CD4-positive, alpha-beta T cell treated with Interleukin-17A for 1 hour (primary cell): ENCODE measurements at places on chromosomes 12 and 14.

DNA sequence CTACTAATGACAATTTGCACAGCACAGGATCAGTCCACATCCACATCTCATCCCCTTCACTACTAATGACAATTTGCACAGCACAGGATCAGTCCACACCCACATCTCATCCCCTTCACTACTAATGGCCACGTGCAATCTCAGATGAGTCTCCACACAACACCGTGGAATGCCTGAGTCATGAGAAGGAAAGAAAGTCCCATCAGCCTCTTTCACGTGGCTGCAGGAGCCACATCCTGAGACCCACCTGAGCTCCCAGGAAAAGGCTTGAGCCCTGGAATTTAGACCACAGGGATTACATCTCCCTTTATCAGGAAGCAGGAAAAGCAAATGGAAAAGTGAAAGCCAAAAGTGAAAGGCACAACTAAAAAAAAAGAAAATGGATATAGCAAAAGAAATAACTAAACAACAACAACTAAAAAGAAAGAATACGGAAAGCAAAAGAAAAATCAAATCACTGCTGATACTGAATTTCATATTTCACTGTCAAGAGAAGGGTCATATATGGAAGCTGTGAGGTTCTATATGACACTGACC, 1300.5 kb downstream of the TMEM121 start:
- DNase-seq = no peak

DNA sequence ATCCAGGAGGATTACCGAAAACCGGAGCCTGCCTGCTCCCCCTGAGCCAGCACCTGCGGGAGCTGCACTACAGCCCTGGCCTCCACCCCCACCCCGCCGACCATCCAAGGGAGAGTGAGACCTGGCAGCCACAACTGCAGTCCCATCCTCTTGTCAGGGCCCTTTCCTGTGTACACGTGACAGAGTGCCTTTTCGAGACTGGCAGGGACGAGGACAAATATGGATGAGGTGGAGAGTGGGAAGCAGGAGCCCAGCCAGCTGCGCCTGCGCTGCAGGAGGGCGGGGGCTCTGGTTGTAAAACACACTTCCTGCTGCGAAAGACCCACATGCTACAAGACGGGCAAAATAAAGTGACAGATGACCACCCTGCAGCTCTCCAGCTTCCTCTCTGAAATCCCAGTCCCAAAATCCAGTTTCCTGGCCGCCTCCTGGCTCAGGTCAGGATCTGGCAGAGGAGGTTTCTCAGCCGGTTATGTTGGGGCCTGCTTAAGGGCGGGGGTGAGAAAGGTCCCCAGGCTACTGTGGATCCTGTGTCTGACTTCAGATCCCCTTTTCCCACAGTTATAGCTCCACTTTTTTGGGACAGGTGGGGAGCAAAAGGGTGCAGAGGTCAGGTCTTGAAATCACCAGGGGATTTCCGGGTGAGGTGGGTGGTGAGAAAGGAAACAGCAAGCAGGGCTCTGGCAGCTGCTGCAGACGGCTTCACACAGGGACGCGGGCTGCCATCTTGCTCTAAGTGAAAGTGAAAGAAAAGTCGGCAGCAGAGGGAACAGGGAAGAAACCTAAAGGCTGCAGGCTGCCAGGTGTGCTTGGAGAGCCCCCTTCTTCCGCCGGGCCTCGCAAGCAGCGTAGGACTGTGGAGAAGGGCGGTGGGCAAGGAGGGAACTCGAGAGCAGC, at the start of gene TAPBPL:
TSS of gene TAPBPL (plus strand) at position 695 of the 897 bp plus-strand sequence. CDS start 207 bp downstream, outside the sequence.
- DNase-seq = peak; percentile 91

GRCh38 chr12:78229591-78230101, 399.0 kb downstream of the NAV3 start:
- DNase-seq = peak; percentile 7

DNA sequence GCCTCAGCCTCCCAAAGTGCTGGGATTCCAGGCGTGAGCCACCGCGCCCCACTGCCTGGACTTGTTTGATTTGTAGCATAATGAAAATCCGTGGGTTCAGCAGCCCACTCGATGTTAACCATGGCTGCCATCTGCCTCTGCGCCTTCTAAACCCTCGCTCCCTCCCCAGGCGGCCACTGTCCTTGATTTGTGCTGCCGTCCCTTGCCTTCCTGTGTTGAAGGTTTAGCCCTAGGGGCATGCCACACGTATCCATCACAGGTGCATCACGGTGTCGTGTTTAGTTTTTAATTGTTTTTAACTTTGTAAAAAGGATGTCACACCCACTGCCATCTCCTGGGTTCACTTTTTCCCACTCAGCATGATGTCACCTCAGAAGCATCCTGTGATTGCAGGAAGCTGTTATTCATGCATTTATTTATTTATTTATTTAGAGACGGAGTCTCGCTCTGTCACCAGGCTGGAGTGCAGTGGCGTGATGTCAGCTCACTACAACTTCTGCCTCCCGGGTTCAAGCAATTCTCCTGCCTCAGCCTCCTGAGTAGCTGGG, 24.5 kb upstream of the ULK1 start:
- DNase-seq = no peak

DNA sequence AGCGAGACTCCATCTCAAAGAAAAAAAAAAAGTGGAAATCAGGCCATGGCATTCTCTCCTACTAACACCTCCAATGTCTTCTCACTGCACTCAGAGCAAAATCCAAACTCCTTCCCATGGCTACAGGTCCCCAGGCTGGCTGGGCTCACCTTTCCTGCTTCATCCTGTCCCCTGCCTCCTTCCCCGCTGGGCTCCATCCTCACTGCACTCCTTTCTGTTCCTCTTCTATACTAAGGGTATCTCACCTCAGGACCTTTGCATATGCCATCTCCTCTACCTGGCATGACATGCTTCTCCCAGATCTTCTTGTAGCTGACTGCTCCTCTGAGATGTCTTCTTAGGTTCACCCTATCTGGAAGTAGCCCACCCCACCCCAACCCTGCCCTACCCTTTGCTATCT, 111.1 kb downstream of the DPF3 start:
- no peak for DNase-seq

DNA sequence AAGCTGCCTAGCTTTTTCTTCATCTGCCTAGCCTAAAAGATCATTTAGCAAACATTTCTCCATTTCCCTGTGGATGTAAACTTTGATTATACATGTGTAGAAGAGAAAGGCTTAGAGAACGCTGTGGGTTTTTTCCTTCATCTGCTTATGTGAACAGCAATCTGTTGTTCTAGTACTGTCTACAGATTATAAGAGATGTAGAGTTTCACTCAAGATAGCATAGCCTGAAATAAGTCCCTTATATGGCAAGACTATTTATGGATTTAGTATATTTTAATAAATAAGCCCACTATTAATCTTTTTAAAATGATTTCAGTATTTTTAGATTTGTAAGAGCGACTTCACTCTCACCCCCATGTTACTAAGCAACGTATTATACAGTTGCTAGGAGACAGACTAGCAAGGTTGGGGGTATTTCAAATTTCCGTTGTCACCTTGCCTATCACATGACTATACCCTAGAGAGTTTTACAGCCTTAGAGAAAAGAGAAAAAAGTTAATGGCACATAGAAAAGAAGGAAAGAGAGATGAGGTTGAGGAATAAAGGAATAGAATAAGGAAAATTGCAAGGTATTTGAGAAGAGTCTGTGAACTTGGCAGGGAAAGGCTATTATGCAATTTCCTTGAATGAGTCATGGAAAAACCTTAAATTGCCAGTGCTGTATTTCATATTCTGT, 12.2 kb upstream of the TUBA1A start:
- peak; percentile 68 for DNase-seq

DNA sequence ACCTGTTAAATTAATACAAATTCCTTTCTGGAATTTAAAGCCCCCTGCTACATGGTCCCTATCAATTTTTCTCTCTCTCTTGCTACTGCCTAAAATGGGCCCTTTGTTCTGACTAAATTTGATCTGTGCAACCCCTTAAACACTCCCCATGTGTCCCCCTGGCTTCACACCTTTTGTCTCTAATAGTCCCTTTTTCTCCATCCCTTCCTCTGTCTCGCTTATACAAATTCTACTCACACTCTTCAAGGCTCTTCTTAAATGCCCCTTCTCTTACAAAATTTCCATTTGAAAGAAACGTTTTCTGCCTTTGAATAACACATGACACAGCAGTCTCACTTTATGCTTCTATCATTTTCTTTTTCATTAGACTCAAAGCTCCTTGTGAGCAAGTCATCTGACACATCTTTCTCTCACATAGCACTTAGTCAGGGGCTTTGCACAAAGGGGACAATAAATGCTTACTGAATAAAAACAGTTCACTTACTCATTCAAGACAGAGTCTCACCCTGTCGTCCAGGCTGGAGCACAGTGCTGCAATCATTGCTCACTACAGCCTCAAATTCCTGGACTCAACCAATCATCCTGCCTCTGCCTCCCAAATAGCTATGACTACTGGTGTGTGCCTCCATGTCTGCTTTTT, 41.5 kb upstream of the NR2C1 start:
- no peak for DNase-seq

GRCh38 chr12:7114851-7115250, 5.8 kb upstream of the C1RL start:
- DNase-seq = no peak

GRCh38 chr12:6033546-6033945, 88.5 kb upstream of the ANO2 start:
- no peak for DNase-seq

GRCh38 chr12:33944703-33945437, 77.4 kb upstream of the ALG10 start:
- DNase-seq = no peak

DNA sequence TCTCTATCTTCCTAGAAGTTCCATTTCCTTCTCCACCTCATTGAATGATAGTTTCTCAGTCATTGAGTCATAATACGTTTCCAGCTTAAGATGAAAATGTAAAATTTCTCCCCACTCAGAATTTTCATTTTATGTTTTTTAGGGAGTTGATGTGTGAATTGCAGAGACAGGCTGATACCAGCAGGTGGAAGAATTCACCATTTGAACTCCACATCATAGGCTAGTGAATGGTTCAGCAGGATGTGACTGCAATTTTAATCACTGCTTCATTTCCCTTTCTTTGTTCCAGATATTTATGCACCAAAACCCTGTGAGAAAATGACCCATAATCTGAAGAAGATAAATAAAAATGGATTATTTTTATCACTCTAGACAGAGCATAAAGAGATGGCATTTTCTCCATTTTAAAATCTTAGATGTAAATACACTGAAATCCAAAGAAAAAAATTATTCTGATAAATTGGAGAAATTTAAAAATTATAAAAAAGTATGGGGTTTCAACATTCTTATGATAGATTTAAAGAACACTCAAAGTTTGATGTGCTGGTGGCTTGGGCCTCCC, 10.6 kb upstream of the PYGL start:
- peak; percentile 10 for DNase-seq

GRCh38 chr14:70808416-70809224, 693 bp downstream of the MAP3K9 start:
- DNase-seq = peak; percentile 56

- peak; percentile 83 for DNase-seq
Observed at GRCh38 chr12:8078398-8078797, 3.7 kb upstream of the NECAP1 start.
